AG08396 (cell line): ENCODE measurements at places on chromosomes 12 and 14.

- no peak for DNase-seq
These were observed 10.0 kb downstream of the NUAK1 start for GRCh38 chr12:106128585-106129328.

DNA sequence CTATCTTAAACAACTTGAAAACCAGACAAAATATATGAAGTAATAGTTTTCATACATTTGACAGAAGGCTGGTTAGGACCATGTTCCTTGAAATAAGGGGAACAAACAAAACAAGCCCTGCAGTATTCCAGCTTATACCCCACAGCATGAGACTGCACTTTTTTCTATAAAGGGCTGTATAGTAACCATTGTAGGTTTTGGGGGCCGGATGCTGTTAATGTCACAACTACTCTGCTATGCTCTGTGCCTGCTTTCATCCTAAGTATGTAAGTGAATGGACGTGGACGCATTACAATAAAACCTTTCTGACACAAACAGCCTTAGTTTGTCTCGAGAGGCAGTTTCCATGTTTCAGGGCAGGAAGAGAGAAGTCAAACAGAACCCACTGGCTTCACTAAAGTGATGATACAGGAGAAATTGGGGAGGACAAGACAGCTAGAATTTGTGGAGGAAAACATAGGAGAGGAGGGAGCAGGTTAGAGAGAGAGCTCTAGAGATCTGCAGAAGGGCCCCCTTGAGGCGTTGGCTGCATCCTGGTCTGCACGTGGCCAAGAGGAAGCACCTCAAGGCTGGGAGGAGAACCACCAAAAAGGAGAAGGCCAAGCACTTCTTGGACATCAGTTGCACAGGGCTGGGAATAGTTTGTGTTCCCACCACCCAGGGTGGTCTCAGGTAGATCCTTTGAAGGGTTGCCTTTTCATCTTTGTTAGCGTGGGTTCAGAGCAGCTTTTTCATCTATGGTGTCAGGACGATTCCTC lies 63.7 kb downstream of the TRAF3 start:
- no peak for DNase-seq

GRCh38 chr12:1313906-1314305 lies 280.5 kb downstream of the FBXL14 start:
- no peak for DNase-seq

GRCh38 chr12:34297126-34297789 lies 275.0 kb downstream of the ALG10 start:
- DNase-seq, result no peak

DNA sequence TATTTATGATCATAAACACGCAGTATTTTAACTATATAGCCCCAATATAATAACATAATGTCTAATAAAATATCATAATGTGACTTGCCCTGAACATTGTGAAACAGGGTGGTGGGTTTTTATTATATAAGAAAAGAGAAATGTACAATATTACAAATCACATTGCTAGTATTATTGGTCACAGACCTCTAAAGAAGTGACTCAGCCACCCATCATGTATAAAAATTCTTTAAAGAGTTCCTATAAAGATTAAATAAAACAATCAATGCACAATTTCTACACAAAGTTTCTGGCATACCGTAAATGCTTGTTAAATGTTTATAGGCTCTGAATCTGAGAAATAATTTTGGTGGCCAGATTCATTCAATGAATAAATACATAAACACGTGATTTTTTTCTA lies 28.9 kb downstream of the ABCC9 start:
- no peak for DNase-seq

- DNase-seq, result peak; percentile 78
These were observed 91.9 kb downstream of the TMEM30B start for GRCh38 chr14:61188978-61189808.

DNA sequence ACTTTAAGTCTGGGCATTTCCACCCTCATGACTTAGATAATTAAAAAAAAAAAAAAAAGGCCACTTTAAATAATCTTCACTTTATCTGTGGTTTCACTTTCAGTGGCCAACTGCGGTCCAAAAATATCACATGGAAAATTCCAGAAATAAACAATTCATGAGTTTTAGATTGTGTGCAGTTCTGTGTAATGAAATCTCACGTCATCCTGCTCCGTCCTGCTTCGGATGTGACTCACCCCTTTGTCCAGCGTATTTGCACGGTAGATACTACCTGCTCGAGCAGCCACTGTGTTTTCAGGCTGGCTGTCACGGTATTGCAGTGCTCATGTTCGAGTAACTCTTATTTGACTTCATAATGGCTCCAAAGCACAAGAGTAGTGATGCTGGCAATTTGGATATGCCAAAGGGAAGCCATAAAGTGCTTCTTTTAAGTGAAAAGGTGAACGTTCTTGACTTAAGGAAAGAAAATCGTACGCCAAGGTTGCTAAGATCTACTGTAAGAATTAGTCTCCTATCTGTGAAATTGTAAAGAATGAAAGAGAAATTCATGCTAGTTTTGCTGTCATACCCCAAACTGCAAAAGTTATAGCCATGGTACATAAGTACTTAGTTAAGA lies 2.4 kb downstream of the E2F7 start:
- peak; percentile 76 for DNase-seq

DNA sequence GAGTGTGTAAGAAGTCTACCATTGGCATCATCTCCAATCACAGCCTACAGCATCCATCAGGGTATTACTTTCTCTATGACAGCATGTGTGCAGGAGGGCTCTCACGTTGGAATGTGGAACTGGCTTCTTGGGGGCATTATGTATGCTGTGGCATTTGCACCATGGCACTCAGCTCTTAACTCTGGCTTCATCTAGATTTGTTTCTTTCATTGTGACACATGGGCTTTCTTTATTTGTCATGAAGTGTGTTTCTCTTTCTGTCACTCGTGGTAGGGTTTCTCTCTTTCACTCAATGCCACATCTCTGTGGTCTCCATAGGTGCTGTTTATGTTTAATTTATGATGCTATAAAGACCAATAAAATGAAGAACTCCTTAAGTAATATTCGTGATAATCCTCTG lies 191.2 kb upstream of the GARIN2 start:
- DNase-seq, result no peak

- DNase-seq, result no peak
These were observed 65.1 kb downstream of the TRMT5 start for GRCh38 chr14:60915781-60916180.

DNA sequence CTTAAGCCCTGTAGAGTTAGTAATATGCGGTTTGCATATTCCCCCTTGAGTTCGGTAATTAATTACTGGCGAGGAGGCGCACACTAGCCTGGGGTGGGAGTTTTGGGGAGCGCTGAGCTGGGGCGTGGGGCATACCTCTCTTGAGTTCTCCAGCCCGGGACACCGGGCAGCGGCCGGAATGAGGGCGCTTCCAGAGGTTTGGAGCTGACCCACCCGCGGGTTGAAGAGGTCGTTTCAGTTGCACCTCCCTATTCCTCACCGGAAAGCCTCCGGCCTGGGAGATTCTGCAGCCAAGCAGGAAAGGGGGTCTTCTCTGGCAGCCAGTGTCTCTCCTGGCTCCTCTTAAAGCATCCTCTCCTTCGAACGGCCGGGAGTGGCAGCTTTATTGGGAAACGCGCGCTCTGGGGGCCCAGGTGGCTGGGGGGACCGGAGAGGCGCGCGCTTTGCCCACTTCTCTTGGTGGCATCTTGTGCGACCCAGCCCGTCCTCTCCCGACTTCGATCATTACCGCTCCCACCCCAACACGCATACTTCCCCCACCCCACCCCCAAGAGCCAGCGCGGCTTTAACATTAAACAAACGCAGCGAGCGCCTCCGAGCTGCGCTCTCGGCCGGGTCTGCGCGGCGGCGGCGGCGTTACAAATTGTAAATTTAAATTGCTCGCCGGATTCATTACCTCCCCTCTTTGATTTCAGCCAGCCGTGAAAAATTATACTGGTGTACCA lies 3.9 kb upstream of the LHX5 start:
- DNase-seq, result no peak

DNA sequence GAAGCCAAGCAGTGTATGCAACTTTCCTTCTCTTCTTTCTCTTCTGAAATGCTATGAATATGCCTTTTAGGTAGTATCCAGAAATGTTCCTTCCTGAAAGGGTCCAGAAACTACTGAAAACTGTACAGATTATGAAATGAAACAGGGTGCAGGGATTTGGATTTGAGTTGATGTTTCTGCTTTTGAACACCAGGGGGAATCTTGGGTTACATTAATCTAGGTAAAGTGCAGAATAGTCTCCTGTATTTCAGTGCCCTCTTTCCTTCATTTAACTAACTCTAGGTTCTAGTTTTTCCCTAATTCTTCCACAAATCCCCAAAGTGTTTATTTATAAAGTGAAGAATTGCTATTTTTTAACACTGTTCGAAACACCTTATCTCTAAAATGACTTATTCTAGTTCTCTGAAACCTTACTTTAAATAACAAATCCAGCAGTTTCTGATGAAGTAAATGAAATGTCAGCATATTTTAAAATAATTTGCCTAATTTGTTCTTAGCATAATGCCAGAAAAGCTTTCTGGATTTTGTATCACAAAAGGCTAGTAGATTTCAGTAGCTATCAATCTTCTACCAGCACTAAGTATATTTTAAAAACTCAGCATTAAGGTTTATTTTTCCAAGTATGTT lies 111.9 kb downstream of the LRRK2 start:
- peak; percentile 29 for DNase-seq

- DNase-seq, result no peak
These were observed 133.3 kb downstream of the FLRT2 start for GRCh38 chr14:85663256-85663655.

- DNase-seq, result no peak
These were observed 29.1 kb downstream of the ZNF664 start for GRCh38 chr12:124002021-124002644.
